Stimulated activated CD4-positive, alpha-beta T cell treated with anti-CD3 and anti-CD28 coated beads, Interleukin-4, amount 100 ng/mL, for 48 hours (primary cell): ENCODE measurements at places on chromosomes 3 and 15.

DNA sequence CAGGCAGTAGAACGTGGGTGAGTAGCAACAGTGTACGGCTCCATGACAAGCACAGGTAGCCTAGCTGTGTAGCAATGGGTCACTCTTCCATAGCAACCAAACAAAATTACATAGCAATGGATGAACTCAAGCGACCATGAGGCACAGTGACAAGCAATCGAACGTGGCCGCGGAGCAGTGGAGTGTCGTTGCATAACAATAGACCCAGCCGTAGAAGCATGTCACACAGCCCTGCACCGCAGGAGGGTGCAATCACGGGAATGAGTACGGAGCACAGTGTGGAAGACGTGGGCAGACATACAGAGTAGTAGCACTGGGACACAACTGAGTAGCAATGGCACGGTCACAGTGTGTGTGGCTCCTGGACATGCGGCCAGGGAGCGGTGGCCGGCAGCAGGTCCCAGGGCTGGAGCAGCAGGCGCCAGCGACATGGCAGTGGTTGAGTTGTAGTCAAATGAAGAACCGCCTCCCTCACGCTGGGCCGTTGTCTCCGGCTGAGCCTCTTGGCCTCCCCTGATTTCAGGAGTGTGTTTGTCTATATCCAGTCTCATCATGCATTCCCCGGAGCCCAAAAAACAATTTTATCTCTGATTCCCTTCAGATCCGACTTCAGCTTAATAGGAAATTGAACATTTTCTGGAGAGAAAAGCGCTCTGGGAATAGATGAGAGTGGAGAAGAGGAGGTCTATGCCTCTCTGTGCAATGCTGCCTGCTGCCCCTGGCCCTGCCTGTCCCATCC is 64.1 kb downstream of the CCDC33 start:
- DNase-seq, result no peak

DNA sequence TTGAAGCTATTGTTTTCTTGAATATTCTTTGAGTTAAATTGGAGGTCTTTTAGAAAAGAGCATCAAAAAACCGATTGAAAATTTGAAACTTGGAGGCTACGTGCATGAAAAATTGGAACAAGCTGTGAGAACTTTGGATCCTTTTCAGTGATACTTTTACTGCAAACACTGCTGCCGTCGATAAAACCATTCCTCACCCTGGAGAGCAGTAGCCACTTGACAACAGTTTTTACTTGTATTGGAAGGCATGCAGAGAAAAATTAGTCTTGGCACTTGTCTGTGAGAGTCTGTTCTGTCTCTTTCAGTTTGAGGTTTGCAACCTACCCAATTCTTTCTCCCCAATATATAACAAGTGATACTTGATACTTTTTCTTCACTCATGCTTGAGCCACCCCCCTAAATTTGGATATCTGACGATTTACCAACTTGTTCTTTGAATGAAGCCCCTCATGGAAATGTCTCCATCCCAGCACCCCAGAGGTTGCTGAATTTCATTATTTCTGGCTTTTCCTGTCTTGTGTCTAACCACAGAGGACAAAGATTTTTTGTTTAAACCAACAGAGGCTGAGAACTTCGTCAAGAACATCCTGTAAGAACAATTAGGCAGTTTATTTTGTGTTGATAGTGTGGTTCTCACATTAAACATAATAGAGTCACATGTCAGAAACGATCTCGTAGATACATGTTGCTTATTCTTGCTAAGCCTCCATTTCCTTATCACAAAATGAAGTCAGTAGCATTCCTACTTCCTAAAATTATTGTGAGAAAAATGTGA is 307.3 kb upstream of the PLSCR5 start:
- no peak for DNase-seq

- DNase-seq, result no peak
Observed at GRCh38 chr3:14283092-14283812, 104.6 kb downstream of the LSM3 start.

DNA sequence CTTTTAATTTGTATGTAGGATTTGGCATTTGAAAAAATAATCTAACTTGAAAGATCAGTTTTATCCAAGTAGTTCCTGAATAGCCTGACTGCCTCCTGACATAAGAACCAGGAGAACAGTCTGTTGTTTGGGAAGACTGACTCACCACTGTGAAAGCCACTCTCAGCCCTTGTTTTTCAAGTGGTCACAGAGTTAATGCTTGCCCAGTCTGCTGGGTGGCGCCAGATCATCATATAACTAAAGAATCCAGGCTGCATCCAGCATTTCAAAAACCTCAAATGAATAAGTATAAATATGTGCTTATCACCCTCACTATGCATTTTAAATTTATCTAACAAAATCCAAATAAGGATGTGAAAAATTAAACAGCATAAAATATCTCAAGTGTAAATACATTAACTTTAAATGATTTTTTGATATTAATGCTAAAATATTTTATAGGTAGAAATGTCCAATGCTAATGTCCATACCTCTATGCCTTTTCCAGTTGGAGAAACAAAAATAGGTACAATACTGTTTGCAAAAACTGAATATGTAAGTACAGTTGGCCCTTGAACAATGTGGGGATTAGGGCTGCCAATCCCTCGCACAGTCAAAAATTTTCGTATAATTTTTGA is 26.9 kb upstream of the ZBBX start:
- peak; percentile 1 for DNase-seq

DNA sequence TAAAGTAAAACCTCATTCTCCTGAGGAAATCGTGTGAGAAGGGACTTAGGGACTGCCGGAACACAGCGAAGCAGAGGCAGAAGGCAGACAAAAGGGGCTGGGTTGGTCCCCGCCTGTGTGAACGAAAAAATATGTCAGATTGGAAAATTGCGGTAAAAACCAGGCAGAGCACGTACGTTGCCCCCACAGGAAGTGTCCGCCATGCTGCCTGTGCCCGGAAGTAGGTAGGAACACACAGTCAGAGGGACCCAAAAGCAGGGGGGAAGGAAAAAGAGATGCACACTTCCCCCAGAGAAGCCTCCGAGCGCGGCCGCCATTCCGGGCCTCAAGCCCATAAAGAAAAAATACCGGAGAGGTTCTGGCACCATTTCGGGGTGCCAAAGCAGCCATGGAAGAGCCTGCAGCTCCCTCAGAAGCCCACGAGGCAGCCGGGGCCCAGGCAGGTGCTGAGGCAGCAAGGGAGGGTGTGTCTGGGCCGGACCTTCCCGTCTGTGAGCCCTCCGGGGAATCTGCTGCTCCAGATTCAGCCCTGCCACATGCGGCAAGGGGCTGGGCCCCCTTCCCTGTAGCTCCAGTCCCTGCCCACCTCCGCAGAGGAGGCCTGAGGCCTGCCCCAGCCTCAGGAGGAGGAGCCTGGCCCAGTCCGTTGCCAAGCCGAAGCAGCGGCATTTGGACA is at the start of gene MKRN3:
Gene MKRN3 (plus strand): TSS at position 280 of the 676 bp plus-strand sequence. CDS start 109 bp downstream, at position 389.
- no peak for DNase-seq

DNA sequence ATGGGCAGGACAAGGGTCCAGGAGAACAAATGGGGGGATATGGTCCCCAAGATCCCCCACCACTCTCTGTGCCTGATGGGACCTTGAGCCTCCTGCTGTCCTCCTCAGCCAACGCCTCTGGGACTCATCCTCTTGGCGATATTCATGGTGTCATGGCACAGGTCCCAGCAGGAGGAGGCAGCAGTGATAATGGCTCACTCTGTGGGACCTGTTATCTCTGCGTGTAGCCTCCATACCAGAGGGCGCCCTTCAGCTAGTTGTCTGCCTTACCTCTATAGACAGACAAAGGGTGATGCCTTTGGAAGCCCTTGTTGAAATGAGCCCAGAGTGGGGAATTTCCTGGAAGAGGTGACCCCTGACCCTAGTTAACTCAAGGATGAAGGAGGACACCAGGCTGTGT is 7.4 kb downstream of the ZBTB47 start:
- no peak for DNase-seq

GRCh38 chr3:30503446-30503845 is 103.0 kb upstream of the TGFBR2 start:
- DNase-seq, result no peak

GRCh38 chr3:108415661-108416060 is 94.7 kb downstream of the MYH15 start:
- no peak for DNase-seq

DNA sequence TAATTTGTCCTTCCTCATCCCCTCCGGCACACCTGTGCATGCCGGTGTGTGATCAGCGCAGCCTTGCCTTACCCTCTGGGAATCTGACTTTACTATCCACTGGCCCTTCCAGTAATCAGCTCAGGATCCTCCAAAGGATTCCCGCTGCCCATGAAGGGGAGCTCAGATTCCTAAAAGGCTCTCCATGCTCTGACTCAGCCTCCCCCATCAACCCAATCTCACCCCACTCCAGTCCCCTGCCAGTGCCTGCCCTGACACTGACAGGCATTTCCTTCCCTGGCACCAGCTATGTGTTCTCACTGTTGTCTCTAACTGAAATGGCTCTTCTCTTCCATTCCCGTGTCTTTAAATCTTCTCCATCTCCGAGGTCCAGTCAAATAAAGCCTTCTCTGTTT is 7.3 kb upstream of the BCL2A1 start:
- DNase-seq, result no peak

GRCh38 chr3:18134386-18135059 is 290.6 kb downstream of the SATB1 start:
- no peak for DNase-seq

DNA sequence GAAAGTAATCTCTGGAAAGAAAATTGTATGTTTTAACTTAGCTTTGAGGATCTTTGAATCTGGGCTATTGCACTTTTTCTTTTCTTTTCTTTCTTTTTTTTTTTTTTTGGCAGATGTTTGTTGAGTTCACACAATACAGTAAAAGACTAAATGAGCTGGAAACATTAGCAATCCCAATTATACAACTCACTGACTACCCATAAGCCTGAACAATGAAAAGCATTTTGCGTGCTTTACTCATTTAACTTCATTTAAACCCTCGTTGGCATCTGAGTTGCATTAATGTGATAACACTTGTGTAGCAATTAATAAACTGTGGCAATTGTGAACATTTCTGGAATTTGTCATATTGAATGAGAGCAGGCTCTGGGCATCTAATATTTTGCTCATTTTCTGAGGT is 269.4 kb upstream of the RBMS3 start:
- no peak for DNase-seq

DNA sequence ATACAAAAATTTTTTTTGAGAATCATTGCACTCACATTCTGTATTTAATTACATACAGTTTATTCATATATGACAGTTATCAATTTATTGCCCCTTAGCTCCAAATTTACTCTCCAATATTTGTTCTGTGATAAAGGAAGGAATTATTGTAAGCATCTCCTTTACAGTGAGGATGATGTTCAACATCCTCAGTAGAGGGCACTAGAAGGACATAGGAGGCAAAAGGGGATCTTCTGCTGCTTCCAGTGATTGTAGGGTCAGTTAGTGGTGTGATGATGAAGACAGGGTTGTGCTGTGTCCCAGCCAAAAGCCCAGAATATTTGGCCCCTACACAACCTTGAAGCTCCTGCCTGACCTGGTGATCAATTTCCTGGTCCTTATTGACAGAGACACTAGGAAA is 89.9 kb upstream of the DCBLD2 start:
- no peak for DNase-seq

- no peak for DNase-seq
Observed at GRCh38 chr15:87209891-87210689, 1046.4 kb downstream of the NTRK3 start.

DNA sequence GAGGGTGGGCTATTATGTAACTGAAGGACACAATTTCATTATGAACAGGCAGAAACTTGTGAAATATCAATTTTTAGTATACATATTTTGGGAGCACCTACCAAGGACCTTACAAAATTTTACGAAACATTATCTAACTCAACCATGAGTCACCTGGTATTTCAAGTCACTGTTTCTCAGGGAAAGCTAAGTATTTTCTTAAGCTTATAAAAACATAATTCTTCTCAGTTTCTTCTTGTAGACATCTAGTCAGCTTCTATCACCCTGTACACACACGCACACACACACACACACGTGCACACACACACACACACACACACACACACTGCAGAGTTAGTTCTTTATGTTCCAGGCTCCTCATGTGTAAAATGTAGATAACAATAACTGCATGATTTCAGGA is 658.3 kb downstream of the TUSC7 start:
- DNase-seq, result no peak

- DNase-seq, result no peak
Observed at GRCh38 chr15:64897345-64897985, 14.2 kb upstream of the ANKDD1A start.

DNA sequence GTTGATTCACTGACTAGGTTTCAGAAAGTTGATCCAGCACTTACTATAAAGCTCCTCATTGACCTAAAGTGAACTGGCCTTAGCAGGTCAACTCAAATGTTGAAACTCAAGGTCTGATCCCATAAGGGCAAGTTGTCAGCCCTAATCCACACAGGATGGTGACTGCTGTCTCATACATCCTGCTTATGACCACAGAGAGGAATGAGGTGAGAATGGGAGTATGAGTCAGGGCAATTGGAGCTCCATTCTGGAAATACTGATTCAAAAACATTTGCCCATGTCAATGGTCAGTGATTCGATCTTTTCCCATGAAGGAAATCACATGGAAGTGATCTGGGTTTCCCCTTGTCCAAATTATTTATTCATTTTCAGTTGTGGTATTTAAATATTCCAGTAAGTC is 78.7 kb downstream of the ZNF385D start:
- no peak for DNase-seq

- no peak for DNase-seq
Observed at GRCh38 chr3:184631472-184631861, 69.9 kb downstream of the EPHB3 start.

GRCh38 chr3:179977356-179977755 is 59.4 kb downstream of the PEX5L start:
- DNase-seq, result no peak

DNA sequence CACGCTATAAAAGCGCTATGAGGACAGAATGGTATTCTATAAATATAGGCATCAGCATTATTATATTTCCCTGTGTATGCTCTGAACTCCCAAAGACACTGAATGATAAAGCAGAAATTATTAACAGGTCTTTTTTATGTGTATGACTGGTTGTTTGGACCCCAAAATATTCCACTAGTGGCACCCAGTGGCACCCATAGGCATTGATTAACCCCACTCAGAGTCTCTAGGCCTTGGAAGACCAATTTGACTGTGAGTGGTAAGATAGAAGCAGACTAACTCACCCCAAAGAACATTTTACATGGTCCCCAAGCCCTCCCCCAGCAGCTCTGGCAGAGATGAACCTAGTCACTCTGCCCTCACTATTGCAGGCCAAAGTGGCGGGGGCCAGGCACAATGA is 45.4 kb upstream of the UBE2E1 start:
- no peak for DNase-seq

GRCh38 chr3:185460719-185461350 is 38.0 kb downstream of the TMEM41A start:
- no peak for DNase-seq

- no peak for DNase-seq
Observed at GRCh38 chr15:66014635-66015182, 145.4 kb downstream of the RAB11A start.

DNA sequence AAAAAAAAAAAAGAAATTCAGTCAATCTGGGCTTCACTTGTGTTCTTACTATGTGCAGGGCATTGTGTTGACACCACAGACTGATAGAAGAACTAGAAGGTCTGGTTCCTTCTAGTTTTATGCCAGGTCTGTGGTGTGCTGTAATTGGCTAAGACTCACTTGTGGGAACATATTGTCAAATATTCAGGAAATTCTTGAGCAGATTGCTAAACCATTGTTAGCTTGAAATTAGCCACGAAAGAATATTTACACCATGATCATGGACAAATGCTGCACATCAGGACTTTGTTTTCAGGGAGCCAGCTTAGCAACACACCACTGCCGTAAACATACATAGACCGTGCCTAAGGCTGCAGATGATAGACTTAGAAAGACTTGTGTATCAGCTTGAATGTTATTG is 74.6 kb downstream of the GTPBP8 start:
- no peak for DNase-seq
